ENCODE measurements at places on chromosomes 11 and 22.

DNA sequence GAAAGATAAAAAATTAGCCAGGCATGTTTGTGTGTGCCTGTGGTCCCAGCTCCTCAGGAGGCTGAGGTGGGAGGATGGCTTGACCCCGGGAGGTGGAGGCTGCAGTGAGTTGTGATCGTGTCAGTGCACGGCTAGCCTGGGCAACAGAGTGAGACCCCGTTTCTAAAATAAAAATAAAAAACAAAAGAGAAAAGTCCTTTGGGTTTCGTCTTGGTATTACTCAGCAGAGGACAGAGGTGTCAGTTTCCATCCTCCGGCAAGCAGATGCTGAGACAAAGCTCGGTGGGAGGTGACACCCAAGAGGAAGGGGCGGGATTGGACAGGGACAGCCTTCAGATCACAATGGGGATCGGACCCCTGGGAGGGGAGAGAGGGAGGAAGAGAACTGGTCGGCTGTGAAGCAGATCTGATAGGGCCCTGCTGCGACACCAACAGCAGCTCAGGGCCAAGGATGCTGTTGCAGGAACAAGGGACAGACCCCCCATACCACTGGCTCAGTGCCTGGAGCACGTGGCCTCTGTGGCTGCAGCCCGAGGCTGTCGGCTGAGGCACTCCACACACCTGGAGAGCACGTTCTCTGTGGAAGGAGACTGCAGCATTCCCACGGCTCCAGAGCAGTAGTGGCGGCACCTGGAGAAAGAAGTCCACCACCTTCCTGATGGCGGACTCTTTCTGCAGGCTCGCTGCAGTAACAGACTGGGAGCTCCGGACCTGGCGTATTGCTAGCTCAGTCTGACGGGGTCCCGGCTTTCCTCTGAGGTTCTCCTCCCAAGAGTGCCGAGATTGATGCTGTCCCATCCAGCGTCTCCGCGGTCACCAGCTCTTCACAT lies 5.2 kb upstream of the BID start:
- DNase-seq, result no peak

- no peak for DNase-seq
Measured at GRCh38 chr22:27456696-27457503, 344.7 kb downstream of the MN1 start.

DNA sequence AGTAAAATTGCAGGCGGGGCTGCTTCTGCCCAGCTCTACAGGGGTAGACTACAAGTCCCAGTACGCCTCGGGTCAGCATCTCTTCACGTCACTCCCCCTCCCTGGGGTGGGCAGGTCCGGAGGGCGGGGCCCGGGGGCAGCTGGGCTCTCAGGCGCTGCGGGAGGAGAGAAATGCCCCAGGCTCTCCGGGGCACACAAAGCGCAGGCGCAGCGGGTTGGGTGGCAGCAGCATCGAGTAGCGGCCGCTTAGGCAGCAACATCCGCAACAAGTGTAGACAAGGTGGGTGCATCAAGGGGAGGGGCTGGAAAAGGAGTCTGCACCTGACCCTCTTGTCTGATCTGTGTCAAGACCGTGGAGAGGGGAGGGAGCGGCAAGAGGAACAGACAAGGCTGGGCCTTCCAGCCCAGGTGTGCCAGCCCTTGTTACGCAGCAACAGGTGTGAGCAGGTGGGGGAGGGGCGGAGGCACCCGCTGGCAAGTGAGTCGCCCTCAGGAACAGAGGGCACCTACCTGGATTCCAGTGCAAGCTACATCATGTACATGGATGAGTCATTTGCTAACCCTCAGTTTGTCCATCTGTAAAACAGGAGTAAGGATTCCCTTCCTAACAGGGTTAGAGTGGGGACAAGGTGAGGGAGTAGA lies 1.2 kb downstream of the PLEKHB1 start:
- DNase-seq, result peak; percentile 97

- no peak for DNase-seq
Measured at GRCh38 chr22:48053486-48053885, 1291.0 kb downstream of the TBC1D22A start.

DNA sequence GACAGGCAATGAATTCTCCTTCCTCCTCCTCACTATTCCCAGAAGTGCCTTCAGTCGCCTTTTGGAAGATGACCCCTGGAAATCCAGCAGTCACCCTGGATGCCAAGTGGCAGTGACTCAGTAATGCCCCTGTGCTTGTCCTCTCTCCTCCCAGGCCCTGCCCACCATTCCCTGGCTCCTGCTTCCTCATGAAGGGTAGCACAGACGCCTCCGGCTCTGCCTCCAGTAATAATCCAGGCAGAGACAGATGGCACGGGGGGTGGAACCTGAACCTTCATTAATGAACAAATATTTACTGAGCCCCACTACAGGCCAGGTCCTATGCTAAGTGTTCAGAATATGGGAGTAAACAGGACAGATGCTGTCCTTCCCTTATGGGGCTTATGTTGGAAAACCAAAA lies 23.2 kb downstream of the SYT13 start:
- no peak for DNase-seq

- DNase-seq, result no peak
Measured at GRCh38 chr11:21501245-21501644, 691.6 kb upstream of the ANO5 start.

GRCh38 chr11:122100037-122100755 lies 15.8 kb downstream of the BLID start:
- DNase-seq, result peak; percentile 22

DNA sequence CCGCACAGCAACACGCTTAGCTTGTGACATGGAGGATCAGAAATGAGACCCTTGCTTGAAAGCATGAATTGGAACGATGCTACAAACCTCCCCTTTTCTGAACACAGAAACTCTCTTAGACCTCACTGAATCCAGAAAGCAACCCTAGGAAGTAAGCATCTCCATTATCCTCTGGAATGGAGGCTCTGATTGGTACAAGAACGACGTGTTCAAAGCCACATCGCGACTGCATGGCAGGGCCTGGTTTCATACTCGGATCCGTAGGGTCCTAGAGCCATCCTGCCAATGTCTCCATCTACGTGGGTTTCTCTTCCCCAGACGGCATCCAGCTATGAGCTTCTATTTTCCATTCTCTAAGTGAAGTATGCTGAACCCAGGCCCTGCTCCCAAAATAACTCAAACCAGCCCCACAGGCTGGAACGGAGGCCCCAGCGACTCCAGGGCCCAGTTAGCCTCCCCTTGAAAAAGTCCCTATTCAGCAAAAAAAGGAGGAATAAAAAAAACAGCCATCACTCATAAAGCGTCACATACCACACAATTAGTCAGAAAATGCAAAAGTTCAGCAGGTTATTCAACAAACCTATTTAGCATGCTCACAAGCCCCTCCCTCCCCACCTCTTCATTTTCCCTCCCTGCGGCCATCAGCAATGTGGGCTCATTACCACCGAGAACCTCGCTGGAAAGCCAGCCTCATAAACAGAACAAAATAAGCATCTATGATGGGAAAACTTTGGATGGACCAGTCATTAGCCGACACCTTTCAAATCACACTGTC lies 7.1 kb upstream of the MN1 start:
- DNase-seq, result no peak

- DNase-seq, result no peak
Measured at GRCh38 chr11:114209904-114210303, 86.3 kb upstream of the NNMT start.
